Pancreas (tissue), 10 donors: ENCODE measurements at places on chromosomes 11 and 22.

DNA sequence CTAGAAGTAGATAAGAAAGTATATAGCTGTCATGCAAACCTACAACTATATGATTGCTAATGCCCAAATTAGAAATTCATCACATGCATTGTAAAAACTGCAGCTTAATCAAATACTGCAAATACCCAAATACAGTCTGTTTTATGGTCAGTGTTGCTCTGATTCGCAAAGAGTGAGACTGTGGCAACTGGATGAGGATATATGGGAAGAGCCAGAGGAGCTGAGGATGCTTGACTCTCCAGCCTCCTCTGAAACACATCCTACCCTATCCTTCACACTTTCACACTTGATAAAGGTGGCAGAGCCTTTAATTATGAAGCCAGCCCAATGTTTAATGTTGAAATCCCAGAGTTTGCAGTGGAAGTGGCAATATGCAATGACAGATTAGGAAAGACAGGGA is 21.9 kb upstream of the OR2AT4 start:
- DNase-seq, result no peak

- DNase-seq, result no peak
Observed at GRCh38 chr22:40462195-40462984, 92.0 kb downstream of the SGSM3 start.

- no peak for DNase-seq
Observed at GRCh38 chr22:45195616-45196015, 31.9 kb downstream of the NUP50 start.

DNA sequence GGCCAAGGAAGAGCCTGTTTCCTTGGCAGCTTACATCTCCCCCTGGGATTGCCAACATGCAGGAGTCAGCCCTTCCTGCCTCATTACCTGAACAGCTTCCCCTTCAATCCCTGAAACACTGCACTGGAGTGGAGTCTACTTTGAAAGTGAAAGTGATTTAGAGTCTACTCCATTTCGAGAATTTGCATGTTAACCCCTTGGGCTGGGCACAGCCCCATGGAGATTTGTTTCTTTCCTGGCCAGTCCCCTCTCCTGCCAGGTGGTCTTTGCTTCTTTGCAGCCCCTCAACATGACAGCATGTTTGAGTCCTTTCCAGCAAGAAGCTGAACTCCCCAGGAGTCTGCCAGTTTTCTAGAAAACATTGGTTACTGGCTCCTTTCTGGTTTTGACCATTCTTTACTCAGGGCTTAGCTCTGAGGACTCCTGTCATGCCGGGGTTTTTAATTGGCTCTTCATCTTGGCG is 59.9 kb downstream of the TRAF6 start:
- no peak for DNase-seq

DNA sequence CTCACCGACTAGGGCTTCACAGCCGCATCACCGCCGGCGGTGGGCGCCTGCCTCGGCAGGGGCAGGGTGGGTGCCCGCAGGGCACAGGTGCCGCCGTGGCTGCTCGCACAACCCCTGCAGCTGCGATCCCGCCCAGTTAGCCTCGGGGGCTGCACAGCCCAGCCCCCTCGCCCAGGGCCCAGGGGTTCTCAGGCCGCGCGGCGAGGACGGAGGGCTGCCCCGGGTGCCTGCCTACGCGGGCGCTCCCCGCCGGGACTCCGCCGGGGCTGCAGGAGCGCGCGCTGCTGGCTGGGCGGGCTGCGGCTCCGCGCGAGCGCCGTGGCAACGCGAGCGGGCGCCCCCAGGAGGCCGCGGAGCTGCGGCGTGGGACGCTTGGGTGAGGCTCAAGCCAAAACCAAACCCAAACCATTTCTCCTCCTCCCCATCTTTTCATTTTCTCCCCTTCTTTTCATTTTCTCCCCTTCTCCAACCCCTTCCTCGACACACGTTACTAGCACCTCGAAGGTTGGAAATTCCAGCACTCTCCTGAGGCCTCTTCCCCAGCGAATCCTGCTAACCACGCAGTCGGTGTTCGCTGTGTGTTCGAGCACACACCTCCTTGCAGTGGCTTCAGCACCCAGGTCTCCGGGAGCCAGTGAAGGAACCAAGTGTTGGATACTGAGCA is at the start of gene MICAL3:
MICAL3 (minus strand) TSS at position 286 of the 664 bp plus-strand sequence. CDS start 117,749 bp downstream, outside the sequence.
- DNase-seq, result peak; percentile 71

DNA sequence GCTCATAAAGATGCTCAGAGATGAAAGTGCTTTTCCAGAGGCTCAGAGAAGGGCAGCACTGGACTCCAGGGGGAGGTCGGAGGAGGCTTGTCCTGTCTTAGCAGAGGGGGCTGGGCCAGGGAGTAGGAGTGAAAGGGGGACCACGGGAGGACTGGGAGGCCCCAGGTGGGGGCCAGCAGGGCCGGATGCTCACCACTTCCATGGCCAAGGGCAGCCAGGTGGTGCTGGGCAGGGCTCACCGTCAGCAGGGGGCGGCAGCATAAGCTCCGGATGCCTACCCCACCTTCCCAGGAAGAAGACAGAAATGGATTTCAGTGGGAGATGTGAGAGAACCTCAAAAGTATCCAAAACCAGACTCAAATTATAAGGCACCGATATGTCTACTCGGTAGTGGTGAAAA is 11.0 kb downstream of the RAB36 start:
- no peak for DNase-seq

- DNase-seq, result no peak
Observed at GRCh38 chr11:115069599-115069998, 391.3 kb downstream of the NXPE2 start.

DNA sequence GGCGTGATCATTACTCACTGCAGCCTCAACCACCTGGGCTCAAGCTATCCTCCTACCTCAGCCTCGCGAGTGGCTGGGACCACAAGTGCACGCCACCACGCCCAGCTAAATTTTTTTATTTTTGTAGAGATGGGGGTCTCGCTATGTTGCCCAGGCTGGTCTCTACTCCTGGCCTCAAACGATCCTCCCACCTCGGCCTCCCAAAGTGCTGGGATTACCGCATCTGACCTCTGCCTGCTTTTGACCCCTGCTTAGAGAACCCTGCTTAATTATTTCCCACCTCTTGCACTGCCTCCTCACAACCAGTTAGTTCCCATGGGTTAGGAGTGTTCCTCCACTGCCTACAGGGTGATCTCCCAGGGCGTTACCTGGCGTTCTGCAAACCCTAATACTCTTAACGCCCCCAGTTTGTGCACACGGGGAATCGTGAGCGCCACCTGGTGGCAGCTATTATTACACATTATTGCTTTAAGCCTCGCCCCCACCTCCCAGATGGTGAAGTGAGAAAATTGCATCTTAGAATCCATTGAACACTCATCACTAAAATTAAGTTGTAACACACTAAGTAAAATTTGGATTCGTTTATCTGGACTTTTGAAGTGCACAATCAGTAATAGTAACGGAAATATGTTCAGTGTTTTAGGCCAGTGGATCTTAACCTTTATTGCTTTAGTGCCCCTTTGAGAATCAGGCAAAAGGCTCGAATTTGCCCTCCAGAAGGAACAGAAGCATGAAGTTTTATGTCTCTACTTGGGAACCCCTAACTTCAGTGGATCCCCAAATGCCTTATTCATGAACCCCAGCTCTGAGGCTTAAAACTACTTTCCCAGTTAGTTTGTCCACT is 61.4 kb upstream of the ASPHD2 start:
- peak; percentile 41 for DNase-seq

DNA sequence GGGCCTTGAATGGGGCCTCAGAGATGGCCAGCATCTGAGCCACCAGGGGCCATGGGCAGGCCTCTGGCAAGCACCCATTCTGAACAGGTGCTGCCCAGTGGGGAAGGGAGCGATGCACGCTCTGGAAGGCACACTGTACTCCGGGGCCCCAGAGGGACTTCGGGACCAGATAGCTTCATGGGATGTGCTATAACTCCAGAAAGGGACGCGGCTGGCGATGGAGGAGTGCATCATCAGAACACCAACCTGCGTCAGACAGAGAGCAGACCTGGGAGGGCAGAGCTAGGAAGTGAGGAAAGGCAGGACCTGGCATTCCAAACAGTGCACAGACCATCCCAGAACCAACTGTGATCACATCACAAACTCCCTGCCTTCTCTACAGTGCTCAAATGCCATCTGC is 16.8 kb downstream of the DGCR2 start:
- DNase-seq, result no peak

GRCh38 chr11:884578-885070 is 26.0 kb downstream of the CHID1 start:
- no peak for DNase-seq

DNA sequence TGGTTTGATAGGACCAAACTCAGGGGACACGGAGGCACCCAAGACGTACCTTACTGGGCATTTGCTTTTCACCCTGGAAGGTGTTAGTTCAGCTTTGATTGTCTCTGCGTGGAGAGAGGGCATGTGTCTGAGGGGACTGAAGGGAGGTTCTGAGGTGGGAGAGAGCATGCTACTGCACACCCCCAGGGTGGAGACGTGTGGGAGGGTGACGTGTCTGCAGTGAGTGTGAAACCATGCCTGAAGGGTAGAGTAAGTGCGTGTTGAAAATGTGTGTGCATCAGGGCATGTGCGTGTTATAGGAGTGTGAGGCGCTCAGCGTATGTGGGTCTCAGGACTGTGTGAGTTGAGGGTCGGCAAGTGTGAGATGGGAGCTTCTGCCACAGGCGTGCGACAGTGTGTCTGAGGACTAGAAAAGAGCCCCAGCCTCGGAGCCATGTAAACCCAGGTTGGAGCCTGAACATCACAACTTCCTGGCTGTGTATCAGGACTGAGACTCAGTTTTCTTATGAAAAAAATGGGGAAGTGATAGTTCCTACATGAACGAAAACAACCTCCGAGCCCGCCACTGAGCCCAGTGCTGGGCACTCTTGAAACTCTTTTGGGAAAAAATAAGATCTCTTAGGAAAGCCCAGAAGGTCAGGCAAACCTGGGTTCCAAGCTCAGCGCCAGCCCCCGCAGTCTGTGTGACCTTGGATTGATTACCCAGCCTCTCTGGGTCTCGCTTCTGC is 11.8 kb upstream of the KCNJ11 start:
- no peak for DNase-seq

DNA sequence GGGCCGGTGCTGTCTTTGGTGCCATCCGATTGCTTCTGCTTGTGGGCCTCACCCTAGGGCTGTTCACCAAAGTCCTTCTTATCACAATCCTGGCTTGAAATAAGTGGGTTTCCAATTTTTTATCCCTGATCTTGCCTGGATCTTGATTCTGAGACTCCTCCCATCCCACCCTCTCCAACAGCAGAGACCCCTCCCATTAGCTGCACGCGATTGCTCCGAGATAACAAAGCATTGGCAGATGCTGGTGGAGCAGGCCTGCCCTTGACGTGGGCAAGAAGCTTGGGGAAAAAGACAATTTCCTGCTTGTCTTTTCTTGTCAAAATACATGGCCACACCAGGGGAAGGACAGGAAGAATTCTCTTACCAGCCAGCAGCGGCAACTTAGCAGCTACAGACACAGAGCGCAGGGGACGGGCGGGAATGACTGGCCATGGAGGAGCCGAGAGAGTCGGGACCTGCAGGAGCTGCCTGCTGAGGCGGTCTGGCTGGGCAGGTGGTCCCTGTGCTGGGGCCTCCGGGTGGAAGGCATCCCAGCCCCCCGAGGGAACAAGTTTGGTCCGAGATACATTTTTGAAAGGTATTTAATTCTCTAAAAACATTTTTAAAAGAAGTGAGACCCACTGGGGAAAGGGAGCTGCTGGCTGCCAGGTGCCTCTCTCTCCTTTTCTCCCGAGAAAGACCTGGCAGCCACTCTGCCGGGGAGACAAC is 9.7 kb upstream of the BID start:
- no peak for DNase-seq

- no peak for DNase-seq
Observed at GRCh38 chr11:2518983-2519340, 74.2 kb downstream of the KCNQ1 start.

DNA sequence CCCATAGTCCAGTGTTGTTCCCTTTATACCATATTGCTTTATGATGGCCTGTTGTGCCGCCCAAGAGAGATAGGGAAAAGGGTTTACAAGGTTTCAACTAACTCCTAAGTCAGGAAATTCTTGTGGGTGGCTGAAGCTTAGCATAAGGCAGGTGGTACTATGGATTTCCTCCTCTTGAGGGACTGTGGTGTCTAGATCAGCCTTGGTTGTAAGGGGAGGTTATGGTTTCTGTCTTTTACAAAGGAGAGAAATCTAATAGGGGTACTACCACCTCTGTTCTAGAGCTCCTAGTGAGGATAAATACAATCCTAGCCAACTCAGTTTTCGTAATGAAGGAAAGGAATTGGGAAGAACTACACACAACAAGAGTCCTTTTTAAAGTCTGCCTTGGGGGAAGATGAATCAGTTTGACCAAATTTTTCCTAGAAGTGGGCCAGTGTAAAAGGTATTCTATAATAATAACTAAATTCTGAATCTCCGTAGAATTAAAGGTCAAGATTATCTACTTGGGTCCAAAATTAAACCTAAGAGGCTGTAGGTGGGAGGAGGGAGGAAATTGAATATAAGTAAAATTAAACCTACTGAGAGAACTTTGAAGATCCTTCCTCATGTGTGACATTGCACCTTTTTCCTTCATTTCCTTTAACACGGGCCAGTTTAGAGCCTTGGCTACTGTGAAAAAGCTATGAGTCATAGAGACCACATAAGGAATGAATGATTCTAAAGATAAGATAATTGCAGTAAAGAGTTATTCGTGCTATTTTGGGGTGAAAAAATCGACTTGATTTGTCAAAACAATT is 17.2 kb downstream of the DLAT start:
- no peak for DNase-seq

- DNase-seq, result no peak
Observed at GRCh38 chr11:37333345-37333744, 735.3 kb upstream of the RAG2 start.

DNA sequence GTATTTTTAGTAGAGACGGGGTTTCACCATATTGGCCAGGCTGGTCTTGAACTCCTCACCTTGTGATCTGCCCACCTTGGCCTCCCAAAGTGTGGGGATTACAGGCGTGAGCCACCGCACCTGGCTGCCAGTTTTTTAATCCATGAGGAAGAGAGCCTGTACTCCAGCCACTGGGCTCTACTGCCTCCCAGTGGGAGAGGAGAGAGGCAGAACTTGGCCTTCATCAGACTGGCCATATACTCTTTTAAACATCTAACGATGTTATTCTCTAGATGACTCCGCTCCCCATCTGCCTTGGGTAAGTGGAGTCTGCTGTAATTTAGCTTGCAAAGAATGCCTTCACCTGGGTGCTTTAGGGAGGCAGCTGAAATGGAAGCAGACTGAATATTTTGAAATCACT is 34.6 kb downstream of the SLC6A5 start:
- DNase-seq, result no peak

- peak; percentile 52 for DNase-seq
Observed at GRCh38 chr22:44596396-44597125, 98.5 kb upstream of the RTL6 start.

- DNase-seq, result peak; percentile 97
Observed at GRCh38 chr11:113314389-113315301, at the start of gene TTC12. Gene TTC12, plus strand, starts transcription at chr11:113314583. Its CDS starts 1,675 bp downstream, at chr11:113316258.

DNA sequence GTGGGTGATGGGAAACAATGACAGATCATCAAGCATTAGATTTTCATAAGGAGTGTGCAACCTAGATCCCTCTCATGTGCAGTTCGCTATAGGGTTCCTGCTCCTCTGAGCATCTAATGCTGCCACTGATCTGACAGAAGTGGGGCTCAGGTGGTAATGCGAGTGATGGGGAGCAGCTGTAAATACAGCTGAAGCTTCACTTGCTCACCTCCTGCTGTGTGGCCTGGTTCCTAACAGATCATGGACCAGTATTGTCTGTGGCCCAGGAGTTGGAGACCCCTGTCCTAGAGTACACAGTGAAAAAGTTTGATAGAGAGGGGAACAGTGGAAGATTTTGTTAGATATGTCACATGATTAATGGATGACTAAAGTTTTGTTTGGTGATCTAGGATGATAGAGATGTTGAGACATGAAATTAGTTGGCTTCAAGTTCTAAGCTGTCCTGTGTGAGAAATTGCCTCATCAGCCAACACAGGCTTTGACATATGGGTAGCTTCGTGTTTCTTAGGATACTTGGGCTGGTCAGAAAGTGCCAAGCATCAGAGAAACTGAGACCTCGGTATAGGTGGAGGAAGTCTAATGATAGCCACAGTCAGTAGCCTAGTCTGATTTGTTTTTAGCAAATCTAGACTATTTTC is 47.4 kb downstream of the ARHGEF12 start:
- no peak for DNase-seq
